ENCODE measurements at places on chromosomes 2 and 18.

GRCh38 chr18:48039769-48040215, 109.3 kb upstream of the SMAD2 start:
- DNase-seq = no peak

DNA sequence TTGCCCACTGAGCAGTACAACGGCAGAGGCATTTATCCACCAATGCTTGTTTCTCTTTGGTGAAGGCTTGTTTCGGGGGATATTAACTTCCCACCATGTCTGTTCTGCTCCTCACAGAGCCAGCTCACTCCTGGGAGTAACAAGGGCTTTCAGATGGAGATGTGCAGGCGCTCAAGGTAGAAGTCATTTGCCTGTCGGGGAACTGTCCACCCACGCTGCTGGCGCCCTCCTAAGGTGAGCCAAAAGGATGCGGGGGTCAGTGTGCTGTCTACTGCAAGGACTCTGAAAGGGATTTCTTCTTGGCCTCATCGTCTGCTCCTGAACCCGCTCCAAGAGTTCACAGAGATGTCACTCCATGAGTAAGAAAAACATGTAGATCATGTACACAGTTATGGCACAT, 57.0 kb upstream of the CYRIA start:
- no peak for DNase-seq

- DNase-seq = no peak
Measured at GRCh38 chr2:233464531-233465240, 101.9 kb downstream of the USP40 start.

DNA sequence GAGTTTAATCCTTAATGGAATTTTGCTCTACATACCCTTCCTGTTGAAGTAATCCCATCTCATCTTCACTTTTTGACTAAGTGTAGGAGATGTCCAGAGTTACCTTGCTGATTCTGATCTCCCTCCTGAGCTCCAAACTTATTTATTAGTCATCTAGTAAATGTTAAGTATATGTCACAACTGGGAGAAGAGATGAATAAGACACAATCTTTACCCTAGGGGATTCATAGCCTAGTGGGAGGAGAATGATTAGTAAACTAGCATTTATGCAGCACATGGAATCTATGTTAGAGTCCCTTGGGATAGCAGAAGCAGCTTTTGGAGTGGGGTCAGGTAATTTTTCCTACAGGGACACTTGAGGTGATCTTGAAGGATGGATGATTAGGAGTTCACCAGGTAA, 20.7 kb downstream of the ACVR2A start:
- no peak for DNase-seq

- DNase-seq = no peak
Measured at GRCh38 chr2:1802046-1802445, 57.7 kb upstream of the PXDN start.

- DNase-seq = no peak
Measured at GRCh38 chr2:6919901-6920742, 2.9 kb downstream of the RNF144A start.

GRCh38 chr2:112148477-112148876, 10.3 kb downstream of the FBLN7 start:
- DNase-seq = no peak

DNA sequence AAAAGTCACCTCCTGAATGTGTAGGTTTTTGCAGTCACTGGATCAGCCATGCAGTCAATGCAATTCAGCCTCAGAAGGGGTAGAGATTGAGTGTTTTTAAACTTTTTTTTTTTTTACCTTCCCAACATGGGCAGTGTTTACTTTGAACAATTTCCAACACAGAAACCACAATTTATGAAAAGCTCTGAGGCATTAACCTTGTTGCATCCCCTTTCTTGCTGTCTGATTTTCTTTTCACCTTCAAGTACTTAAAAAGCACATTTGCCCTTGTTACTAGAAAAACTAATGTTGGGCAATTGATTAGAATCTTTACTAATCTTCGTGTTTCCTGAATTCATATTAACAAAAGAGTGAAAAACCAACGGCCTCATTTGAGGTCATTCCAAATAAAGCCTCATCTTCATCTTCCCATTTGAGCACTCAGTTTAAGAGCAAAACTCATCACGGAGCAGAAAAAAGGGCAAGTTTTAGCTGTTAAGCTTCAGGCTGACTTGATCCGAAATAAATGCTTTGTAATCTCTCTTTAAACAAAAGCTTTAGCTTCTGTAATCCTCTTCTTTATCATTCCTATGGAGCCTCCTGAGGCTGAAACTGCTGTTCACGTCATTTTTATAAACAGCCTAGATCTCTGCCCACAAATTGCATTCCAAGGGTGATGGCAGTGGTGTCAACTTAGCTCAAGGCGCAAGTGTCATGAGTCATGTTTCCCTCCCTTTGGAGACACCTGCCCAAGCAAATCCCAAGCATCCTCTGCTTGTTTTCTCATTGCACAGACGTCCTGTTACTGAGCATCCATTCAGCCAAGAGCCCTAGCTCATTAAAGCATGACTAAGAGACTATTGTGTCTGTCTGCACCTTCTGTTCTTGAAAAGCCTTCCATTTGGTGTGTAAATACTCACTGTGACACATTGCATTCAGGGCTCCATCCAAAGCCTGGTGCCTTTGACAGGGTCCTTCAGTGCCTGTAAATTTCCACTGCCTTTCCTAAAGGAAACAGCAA, 107.7 kb downstream of the HNMT start:
- DNase-seq = no peak

DNA sequence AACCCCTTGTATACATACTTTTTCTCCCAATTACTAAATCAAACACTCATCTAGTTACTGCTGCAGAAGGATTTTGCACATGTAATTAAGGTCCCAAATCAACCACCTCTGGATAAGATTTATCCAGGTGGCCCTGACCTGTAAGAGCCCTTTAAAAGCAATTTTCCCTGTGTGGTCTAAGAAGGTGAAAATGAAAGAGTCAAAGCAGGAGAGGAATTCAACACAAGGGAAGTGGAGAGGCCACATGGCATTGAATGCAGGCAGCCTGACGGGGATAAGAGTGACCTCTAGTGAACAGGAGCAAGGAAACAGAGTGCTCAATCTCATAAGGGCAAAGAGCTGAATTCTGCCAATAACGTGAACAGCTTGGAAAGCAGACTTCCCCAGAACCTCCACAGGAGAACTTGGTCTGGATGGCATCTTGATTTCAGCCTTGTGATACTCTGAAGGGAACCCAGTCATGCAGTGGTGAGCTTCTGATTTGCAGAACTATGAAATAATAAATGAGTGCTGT, 27.2 kb downstream of the PPP3R1 start:
- DNase-seq = no peak

GRCh38 chr2:26011609-26011989, 22.3 kb upstream of the RAB10 start:
- no peak for DNase-seq
